Stimulated activated naive CD4-positive, alpha-beta T cell treated with Interleukin-2 at 50 U/mL for 16 hours (primary cell): ENCODE measurements at places on chromosomes 12 and 14.
A peak's percentile ranks its signal among the peaks of the same experiment; 100 is the strongest.

DNA sequence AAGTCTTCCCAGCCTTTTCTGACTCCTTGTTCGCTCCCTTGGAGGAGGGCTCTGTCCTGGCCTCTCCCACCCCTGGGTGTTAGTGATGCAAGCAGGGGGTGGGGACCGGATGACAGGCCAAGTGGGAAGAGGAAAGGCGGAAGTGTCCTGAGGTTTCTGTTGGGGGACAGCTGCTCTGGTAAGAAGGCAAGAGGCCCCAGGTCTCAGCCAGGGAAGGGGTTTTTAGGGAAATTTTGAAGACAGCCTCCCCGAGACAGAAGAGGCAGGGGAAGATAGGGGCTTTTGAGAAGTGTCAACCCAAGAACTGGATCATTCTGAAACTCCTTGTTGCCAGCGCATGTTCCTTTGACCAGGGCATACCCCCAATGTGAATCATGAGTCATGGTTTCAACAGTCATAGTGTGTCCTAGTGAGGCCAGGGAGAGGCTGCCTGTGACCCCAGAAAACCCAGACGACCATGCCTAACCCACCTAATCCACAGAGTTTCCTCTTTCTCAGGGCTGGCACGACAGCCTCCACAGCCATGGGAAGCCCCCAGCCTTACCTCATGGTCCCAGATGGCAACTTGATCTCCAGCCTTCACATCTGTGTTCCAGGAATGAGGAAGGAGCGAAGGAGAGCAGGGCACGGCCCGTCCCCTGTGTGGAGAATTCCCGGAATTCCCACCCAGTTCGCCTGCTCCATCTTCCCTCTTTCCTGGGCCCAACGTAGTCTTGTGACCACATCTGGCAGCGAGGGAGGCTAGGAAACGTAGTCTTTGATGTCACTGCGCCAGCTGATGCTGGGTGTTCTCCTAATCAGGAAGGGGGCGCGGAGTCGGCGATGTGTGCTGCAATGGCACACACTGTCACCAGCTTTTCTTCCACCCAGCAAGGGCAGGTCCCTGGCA is 4.9 kb upstream of the GPR132 start:
- peak; percentile 63 for DNase-seq

DNA sequence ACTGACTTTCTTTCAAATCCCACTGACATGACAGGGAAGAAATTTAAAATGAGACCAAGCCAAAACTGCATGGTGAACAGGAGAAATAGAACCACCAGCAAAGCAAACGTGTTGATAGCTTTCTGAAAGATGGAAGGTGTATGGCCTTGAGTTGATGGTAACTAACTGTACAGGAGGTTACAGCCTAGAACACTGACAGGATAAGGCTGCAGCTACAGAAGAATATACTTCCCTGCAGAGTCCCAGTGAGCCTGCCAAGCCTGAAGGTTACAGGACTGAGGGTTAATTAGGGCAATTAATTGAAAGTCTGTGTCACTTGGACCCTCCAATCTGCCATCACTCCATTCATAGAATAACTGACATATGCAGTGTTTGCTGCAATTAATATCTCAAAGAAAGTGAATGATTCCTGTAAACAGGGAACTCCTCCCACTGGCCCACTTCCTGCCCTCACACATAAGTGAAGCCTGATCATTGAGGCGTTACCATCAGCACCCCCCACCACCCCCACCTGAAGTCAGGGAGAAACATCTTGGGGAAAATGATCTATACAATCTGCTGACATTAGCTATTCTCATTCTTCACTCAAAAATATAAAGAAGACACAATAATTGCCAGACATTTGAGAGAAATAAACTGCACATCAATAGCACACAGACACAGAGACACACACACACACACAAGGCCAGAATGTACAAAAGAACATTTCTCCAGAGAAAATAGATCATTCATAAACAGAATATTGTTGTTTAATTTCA is 73.4 kb downstream of the GTF2A1 start:
- no peak for DNase-seq

GRCh38 chr12:76030341-76031080 is 1.1 kb downstream of the PHLDA1 start:
- DNase-seq: peak; percentile 57

GRCh38 chr12:77406219-77406905 is 341.0 kb upstream of the E2F7 start:
- no peak for DNase-seq

DNA sequence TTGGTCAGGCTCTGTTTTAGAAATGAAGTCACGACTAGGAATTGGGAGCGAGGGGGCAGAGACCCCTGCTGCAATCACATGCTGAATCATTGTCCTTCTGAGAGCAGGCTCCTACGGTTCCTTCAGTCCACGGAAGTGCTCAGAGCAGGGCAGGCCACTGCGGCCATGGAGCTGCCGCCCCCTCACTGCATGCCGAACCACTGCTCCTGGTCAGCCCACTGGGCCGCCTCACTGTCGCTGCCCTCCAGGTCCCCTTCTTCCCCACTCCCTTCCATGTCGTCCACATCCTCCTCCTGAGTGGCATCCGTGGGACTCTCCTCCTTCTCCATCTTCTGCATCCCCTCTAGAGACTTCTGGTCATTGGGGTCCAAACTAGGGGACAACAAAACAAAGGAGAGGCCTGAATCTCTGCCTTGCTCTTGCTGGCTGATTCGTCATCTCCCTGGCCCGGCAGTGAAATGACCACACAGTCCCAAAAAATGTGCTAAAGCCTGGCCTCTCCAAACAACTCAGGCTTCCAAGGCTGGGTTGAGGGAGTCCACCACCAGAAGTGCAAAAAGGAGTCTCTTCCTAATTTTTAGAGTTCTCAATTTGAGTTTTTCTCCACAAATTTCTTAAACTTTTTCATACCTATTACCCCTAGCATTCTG is 29.4 kb downstream of the ANAPC7 start:
- no peak for DNase-seq

- no peak for DNase-seq
Observed at GRCh38 chr14:65770681-65771080, 358.2 kb downstream of the FUT8 start.

DNA sequence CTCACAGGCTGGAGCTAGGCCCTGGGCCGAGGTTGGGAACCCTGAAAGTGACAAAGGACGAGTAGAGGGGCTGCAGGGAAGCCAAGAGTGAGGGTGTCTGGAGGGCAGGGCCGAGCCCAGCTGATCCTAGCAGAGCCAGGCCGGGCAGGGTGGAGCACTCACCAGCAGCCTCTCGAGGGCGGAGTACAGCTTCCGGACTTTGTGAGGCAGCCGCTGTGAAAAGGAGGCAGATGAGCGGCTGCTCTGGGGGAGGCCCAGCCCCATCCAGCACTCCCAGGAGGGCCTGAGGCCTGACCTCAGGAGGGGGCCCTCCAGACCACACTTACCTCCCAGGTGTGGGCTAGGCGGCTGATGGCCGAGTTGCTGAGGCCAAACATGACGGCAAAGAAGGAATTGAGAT is 14.7 kb upstream of the ENDOU start:
- no peak for DNase-seq

GRCh38 chr12:70176290-70176689 is 66.9 kb upstream of the CNOT2 start:
- DNase-seq: no peak

GRCh38 chr14:85041618-85042017 is 488.3 kb upstream of the FLRT2 start:
- no peak for DNase-seq

DNA sequence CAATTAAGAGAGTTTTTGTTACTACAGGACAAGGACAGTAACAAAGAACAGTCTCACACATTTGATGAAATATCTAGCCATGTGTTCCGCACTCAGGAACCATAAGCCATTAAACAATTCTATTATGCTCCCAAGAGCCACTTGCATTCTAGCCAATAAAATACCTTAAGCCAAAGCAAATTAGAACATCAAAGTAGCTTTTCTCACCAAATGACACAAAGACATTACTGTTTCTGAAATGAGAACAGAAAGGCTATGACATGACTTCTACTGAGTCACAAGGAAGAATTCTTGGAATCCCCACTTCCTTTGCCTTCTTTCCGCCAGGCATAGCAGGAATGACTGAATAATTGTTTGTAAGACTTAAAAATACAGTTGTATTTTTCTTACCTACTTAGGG is 445.8 kb downstream of the ATP23 start:
- no peak for DNase-seq

DNA sequence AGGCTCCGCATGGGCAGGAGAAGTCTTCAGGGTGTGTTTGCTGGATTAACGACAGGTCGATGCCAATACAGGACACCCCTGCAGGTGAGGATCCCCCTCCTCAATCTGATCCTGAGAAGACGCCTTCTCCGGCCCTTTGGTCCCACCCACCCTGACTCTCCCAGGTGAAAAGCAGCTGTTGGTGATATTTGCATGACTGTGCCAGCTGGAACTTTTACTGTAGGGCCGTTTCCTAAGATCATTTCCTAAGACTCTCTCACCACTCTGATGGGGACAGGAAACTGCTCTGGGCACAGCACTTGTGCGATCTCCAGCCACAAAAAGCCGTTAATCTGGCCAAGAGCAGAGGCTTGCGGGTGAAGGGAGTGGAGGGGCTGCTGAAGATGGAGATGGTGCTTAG is 16.8 kb upstream of the EIF5 start:
- DNase-seq: no peak

DNA sequence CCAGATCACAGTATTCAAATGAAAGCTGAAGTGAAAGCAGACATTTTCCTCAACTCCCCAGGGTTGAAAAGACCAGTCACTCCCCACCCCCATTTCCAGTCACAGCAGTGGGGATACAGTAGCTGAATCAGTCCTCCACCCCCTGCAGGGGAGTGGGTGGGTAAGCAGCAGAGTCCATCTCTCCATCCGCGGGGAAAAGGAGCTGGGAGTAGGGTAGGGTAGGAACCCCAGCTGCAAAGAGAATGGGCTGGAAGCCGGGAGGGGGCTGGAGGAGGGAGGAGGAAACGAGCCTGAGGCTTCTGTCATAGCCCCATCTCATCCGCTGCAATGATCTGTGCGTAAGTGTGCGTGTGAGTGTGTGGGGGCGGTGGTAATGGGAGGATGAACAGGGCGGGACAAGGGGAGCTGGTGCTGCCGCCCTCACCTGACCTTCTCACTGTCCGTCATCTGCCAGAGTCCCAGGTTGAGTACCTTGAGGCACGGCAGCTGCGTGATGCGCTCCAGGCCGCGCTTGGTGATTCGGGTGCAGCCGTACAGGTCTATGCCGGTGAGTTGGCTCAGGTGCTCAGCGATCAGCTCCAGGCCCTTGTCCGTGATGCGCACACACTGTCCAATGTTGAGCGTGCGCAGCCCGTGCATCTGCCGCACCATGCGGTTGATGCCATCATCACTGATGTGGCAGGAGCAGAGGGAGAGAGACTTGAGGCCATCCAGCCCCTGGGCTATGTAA is 1.8 kb downstream of the FBXL14 start:
- DNase-seq: peak; percentile 62

GRCh38 chr12:124795081-124795948 is 68.3 kb downstream of the SCARB1 start:
- DNase-seq: no peak

DNA sequence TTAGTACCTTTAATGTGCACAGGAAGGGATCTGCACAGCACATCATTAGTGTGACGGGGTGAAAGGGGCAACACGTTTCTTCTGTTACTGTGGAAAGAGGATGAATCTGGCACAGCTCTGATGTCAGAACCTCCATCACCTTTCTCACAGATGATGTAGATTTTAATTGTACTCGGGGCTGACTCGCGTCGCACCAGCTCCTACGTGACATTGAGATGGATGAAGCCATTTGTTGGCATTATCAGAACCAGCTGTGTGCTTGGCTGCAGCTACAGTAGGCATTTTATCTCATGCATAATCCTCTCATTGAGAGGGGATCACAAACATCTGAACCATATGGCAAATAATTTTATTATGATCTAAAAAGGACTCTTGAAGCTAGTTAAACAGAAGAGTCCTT is 173.6 kb downstream of the PDZRN4 start:
- no peak for DNase-seq

GRCh38 chr14:73788701-73789551 is 62.7 kb upstream of the PTGR2 start:
- no peak for DNase-seq

DNA sequence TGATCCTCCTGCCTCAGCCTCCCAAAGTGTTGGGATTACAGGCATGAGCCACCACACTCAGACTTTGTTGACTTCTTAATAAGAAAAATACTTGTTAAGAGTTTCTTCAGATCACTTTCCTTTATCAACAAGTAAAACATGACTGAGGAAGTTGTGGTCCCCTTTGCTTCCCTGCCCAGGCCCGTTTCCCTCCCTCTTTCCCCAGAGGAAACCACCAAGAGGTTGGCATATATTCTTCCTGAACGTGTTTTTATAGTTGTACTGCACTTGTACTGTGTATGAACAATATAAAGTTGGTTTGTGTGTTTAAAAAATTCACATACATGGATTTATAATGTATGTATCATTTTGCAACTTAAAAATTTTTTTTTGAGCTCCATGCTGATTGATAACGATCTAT is 28.4 kb downstream of the PTPN11 start:
- no peak for DNase-seq

- peak; percentile 75 for DNase-seq
Observed at GRCh38 chr14:64726585-64726890, 22.3 kb downstream of the PLEKHG3 start.

GRCh38 chr12:62716866-62717525 is 218.0 kb downstream of the PPM1H start:
- no peak for DNase-seq

DNA sequence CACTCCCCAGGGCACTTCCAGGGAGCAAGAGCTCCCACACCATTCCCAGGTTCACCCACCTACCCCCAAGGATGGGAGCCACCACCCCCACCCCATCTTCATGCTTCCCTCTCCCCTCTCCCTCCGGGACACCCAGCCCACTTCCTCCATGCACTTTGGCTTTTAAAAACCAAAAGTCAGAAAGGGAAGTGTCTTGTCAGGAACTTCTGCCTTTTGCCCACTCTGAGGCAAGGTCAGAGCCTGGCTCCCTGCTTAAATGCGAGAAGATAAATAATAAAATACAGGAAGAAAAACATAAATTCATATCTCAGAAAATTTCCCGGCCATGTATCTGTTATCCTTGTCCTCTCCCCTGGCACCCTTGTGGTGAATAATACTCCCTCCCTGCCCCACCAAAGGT is 81.6 kb downstream of the PTGER2 start:
- DNase-seq: no peak

DNA sequence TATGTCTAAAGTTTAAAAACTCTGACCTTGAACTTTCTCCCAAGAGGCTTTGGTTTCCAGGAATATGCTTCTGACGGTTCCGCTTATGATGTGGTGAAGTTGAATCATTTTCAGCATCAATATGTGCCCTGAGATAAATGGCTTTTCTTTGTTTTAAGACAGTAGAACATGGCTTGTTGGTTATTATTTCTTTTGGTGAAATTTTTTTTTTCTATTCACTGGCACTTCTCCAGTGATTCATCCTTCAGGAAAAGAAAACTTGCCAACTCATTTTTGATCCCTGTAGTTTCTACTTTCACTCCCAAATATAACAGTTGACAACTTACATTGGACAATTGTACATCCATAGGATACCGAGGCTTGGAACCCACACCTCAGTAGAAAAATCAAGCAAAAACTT is 1301.2 kb upstream of the FLRT2 start:
- DNase-seq: no peak
